Right hindlimb (tissue), 1 donor: ENCODE measurements at places on chromosomes 1 and 21.

- no peak for DNase-seq
Measured at GRCh38 chr1:116408193-116408592, 35.1 kb downstream of the ATP1A1 start.

- no peak for DNase-seq
Measured at GRCh38 chr1:10734375-10734774, 62.1 kb downstream of the CASZ1 start.

GRCh38 chr1:159756397-159756796, 24.4 kb upstream of the DUSP23 start:
- DNase-seq = no peak

GRCh38 chr1:100452641-100453040, 85.3 kb upstream of the GPR88 start:
- no peak for DNase-seq

DNA sequence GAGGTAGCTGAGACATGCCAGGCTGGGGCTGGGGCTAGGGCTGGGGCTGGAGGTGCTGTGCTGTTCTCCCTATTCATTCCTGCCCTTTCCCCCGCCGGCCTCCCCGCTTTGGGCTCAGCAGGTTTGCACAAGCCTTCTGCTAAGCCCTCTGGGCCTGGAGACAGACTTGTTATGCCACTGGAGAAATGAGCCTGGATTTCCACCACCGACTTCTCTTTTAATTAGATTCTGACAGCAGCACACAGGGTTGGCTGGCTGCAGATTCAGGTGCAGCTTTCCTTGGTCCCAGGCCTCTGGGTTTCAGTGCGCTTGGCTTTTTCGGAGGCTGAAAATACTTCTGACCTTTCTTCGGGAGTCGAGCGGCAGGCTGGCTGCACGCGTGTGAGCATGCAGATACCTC, 71.5 kb upstream of the ACTL8 start:
- DNase-seq = no peak

GRCh38 chr1:100249155-100249536, 488 bp downstream of the DBT start:
- no peak for DNase-seq

DNA sequence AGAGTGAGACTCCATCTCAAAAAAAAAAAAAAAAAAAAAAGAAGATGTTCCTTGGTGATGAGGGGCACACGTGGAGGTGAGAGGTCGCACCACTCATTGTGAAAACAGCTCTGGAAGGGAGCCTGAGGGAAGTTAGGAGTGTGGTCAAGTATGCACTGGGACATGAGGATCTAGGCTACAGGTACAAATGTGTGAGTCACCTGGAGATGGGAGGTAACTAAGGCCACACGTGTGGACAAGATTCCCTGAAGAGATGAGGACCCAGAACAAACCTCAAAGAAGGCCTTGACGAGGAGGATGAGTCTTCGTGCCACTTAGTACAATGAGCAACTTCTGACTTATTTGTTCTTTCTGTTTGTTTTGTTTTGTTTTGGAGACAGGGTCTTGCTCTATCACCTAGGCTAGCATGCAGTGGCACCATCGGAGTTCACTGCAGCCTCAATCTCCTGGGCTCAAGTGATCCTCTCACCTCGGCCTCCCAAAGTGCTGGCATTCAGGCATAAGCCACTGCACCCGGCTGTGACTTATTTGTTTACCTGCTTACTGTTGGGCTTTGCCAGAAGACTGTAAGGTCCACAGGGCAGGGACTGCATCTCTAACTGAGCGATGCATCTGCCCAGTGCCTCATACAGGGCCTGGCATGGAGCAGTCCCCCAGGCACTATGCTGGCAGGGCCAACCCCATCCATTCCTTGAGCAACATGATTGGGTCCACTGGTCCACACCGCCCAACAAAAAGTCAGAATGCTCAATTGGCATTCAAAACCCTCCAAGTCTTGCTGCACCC, 6.4 kb downstream of the ASAP3 start:
- DNase-seq = no peak
